ENCODE measurements at places on chromosomes 7 and 10. TPM values are rescaled to one million over a fixed set of nuclear protein-coding genes. Genes with fewer than 3 reads are reported as not detected.

VWC2 gene
- total RNA-seq: not detected

GRCh38 chr7:7653593-7654187 is 13.1 kb downstream of the UMAD1 start:
- DNase-seq: no peak

DNA sequence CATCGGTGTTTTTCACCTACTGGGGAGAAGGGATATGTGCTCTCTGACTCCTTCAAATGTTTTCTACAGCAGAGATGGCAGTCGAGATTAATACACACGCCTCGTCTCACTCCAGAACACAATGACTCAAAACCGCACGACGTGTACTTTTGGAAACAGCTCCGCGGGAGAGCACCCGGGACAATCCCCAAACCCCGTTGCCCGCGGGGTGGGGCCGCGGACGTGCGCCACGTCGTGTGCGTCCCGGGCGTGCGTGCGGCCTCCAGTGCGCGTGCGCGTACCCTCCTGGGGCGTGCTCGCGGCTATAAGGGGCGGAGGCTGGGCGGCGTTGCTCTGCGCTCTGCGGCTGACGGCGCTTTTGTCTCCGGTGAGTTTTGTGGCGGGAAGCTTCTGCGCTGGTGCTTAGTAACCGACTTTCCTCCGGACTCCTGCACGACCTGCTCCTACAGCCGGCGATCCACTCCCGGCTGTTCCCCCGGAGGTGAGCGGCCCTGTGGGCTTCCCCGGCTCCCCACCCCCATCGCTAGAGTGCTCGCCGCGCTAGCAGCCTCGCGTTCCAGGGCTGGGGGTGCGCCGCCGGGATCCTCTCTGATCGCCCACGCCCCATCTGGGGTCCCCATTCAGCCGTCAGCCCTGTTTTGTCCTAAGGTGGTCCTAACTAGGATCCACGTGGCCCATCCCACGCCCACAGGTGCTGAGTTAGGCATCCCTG is at the start of gene HILPDA:
HILPDA (plus strand) TSS at position 336 of the 712 bp plus-strand sequence. CDS start 1,391 bp downstream, outside the sequence.
- DNase-seq: peak; percentile 82

DNA sequence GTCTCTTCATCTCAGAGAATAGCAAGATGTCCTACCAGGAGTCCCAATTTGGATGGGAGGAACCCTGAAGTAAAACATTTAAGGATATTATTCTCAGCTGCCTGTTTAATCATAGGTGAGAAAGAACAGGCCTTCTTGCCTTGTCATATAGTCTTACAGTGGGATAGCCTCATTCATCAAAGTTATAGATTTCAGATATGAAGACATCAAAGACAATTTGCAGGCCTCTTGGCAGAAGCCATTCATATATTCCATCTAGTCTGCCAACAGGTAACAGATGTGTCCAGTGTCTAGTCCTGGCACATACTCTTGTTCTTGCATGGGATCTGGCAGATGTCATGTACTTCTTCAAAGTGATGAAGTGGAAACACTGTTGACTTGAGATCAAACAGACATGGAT is 601.3 kb upstream of the GHITM start:
- no peak for DNase-seq

DNA sequence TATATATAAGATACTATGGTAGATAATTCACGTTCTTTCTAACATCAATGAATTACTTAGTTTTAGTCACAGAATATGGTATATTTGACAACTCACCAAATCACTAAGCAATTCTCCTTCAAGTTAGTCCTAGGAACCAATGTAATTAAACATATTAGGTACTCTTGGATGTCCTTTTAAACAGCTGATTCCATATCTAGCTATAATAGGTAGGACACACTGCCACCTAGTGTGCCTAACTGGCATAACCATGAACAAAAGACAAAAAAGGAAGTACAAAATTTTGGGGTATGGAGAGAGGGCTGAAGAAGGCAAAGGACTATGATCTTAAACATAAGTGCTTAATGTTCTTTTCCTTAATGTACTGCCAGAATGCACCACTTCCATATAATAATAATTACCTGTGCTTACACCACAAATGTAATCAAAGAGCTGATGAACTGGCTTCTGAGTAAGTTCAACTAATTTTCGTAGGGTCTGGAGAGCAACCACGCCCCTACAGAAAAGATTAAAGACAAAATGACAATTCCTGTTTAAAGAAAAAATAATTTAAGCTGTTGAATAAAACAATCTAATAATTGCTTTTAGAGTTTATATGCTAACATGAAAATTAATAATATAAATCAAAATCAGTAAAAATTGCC is 28.7 kb downstream of the PNPLA8 start:
- peak; percentile 49 for DNase-seq

DNA sequence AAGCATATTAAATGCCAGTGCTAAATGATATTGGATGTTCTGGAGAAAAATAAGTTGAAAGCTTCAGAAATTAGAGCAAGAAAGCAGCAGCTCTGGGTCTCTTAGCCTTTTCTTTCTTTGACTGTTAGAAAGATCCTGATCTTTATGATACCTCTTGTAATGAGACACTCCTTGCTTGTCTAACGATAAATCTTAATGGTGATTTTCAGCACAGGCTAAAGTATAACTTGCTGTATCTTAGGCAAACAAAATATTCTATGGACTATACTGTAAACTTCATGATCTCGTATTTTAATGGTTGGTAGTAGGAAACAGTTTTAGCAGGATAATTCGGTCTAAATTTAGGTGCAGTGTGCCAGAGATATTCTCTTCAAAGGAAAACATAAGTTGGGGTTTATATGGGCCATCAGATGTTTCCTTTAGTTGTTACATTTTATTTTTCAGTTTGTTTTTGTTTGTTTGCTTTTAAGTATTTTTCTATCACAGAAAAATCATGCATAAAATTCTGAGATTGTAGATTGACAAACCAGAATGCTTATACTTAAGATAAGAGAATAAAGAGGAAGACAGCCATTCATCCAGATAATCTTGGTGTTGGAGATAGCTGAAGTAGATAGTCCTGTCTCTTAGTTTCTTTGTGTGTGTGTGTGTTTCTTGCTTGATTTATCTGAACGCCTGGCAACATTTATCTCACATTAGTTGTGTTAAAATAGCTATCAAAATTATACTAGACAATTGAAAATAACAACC is 4.7 kb downstream of the CASD1 start:
- DNase-seq: no peak

DNA sequence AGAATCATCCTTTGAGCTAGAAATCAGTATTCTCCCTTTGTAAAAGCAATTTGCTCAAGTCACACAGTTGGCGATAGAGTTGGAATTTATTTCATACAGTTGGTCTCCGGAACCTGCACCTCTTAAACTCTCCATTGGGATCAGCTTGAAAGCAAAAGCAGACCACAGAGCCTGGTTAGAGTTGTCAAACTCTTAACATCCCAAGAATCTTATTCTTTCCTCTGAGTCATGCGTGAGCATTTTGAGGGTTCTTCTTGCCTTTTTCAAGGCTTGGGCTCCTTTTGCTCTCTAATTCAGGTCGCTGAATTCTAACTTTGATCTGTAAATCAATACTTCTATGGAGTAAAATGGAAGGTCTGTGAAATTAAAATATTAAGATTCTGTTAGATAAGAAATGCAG is 19.6 kb upstream of the SCIN start:
- no peak for DNase-seq

- DNase-seq: no peak
Measured at GRCh38 chr10:131776496-131776895, 124.3 kb upstream of the PPP2R2D start.

DNA sequence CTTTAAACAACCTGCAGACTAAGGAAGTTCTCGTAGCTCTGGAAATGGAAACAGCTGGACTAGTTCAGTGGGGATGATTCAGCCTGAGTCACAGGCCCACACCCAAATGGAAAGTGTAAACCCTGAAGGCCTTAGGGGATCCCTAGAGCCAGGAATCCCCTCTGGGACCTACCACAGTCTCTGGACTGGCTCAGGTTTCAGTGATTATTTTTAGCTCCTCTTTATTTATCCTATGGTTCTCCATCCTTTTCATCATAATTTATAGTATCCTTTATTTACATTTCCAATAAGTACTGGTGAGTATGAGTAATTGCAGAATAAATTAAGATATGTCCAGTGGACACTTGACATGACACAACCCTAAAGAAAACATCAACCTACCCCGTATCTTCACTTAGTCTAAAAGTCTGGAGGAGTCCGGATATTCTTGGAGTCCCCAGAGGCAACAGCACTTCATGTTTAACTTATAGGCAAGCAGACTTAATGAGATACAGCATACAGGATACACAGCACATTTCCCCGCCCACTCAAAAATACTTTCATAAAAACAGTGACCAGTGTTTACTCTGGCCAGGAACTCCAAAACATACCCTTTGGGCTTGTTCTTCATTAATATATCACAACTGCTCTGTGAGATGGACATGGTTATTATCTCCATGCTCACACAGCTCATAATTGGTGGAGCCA is 28.4 kb upstream of the SEMA3E start:
- DNase-seq: peak; percentile 96

DNA sequence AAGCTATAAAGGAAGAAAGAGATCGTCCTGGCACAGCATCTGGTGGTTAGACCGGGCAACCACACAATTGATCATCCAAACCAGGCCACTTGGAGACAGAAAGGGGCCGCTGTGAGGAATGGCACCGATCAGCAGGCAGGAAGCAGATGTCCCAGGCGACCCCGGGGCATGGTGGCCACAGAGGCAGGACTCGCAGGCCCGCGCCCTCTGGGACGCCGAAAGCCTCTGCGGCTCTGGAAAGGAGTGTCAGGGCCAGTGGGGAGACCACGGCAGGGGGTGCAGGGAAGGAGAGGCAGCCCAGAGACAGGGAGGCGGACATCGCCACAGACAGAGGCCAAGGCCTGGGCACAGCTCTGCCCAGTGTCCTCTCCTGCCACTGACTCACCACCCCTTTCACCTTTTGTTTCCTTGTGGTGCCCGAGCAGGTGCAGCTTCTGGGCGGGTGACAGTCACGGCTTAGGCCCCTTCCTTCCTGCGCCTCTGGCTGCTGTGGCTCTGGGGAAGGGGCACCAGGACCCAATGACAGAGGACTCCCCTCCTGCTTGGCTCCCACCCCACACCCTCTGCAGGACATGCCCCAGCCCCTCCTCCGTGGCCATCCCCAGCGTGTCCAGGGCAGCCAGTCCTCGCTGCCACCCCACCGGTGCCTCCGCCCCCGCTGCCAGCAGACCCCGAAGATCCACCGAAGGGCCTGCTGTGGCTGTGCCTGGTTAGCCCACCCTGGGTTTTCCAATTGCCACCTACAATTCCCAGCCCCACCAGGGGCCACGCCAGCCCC is 10.9 kb downstream of the STK32C start:
- no peak for DNase-seq

HOXA5 gene
- total RNA-seq: 0.63 TPM

GRCh38 chr10:112675560-112676083 is 228.6 kb downstream of the VTI1A start:
- DNase-seq: no peak

ABCB1 gene
- not detected for total RNA-seq

GRCh38 chr10:124646483-124647352 is 97.5 kb downstream of the FAM53B start:
- DNase-seq: peak; percentile 57

LEP gene
- total RNA-seq: not detected

DNA sequence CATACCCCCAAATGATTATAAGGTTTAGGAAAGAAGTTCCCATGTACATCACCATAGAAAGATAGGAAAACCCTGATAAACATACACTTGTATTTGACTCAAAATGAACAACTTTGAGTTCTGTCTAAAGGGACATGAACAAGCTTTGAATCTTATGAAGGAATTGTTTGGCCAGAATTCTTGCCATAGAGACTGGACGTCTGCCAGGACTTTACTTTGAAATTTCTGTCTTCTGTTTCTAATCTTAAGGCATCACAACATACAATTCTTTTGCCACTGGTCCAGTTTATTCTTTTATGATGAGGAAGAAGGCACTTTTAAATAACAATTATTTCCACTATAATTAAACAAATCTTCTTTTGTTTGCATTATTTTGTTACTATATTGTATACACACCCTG is 26.2 kb upstream of the CYP26C1 start:
- no peak for DNase-seq

- peak; percentile 67 for DNase-seq
Measured at GRCh38 chr10:114389426-114389825, 14.9 kb downstream of the AFAP1L2 start.

GRCh38 chr7:36396150-36396549 is 6.5 kb downstream of the ANLN start:
- no peak for DNase-seq

- no peak for DNase-seq
Measured at GRCh38 chr7:123498031-123498430, 36.4 kb downstream of the IQUB start.

C10orf62 gene
- total RNA-seq: 0.45 TPM

DNA sequence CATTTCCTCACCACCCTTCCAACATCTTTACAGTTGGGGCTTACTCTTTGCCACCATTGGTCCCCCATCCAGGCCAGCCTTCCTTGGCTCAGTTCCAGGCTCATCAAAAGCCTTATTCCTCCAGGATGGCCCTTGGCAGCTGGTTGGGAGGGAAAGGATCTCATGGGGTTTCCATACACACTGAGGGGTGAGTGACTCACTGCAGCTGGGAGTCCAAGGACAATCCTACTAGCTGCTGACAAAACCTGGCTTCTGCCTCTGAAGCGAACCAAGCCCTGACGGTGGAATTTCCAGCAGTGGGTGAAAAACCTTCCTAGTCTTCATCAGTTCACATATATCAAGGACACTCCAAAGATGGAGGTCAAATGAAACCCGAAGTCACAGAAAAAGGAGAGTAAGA is 22.9 kb downstream of the CRHR2 start:
- no peak for DNase-seq
